ENCODE measurements at places on chromosomes 5 and 9.

GRCh38 chr9:20618361-20618802 lies 3.9 kb downstream of the MLLT3 start:
- DNase-seq = peak; percentile 74

GRCh38 chr9:91867740-91868139 lies 82.3 kb downstream of the ROR2 start:
- DNase-seq = no peak

DNA sequence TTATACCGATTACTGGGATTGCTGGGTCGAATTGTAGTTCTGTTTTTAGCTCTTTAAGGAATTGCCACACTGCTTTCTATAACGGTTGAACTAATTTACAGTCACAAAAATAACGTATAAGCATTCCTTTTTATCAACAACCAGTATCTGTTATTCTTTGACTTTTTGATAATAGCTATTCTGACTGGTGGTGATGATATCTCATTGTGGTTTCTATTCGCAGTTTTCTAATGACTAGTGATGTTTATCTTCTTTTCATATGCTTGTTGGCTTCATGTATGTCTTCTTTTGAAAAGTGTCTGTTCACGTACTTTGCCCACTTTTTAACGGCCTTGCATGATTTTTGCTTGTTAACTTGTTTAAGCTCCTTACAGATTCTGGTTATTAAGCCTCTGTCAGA lies 74.4 kb downstream of the FAM174A start:
- DNase-seq = no peak

DNA sequence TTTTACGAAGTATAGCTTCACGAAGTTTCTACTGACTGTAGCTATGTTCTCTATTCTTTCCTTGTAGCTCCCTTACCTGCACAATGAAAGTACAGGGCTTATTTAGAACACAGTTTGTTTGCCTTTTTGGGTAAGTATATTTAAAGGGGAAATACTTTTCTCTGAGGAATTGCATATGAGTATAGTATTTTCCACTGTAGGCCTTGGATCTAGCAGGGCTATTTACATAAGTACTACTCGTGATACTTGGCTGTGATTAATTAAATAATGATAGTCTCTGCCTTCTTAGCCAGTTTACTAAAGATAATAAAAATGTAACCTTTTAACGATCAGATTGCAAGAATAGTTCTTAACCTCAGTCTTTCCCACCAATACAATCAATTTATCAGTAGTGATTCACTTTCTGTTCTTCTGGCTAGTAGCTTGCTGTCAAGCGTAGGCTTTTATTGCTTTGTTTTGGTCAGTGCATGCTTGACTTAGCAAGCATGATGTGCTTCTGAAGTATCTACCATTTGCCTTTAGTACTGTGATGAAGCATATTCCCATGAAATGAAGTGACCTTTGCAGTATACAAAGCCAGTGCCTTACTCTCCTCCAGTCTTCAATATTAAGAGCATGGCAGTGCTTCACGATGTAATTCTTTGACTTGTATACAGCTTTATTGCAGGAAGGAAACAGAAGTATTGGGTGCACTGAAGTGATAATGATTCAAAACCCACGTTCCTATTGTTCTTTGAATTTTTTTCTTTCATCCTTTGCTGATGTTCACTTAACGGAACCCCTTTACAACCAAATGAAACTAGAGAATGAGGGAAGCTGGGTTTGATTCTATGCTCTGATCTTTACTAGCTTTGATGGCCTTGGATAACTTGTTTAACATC lies 64.2 kb downstream of the SLC44A1 start:
- DNase-seq = peak; percentile 37

GRCh38 chr5:35861718-35862117 lies 5.0 kb downstream of the IL7R start:
- no peak for DNase-seq

- DNase-seq = no peak
Measured at GRCh38 chr5:153209016-153209415, 281.5 kb upstream of the GRIA1 start.

All from SK-MEL-5 (cell line).